Fibroblast of skin of left biceps (primary cell): ENCODE measurements at places on chromosomes 1 and 21.
A peak's percentile ranks its signal among the peaks of the same experiment; 100 is the strongest.

- peak; percentile 40 for DNase-seq
Measured at GRCh38 chr1:153578490-153578889, 12.8 kb upstream of the S100A2 start.

DNA sequence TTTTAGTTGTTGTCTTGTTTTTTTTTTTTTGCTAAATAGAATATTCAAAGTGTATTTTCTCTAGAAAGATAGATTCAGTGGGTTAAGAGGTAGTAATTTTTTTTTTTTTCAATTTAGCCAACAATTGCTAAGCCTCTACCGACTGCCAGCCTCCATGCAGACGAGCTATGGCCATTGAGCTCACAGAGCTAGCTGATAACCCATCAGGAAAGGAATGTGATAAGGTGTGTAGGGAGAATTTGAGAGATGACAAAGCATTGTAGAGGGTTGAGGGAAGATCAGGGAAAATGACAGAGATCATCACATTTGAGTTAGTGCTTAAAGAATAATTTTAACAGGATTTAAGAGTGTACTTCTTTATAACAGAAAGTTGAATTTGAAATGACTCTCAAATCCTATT lies 30.6 kb downstream of the DNM3 start:
- DNase-seq: no peak

- peak; percentile 34 for DNase-seq
Measured at GRCh38 chr21:39484711-39485276, 33.0 kb downstream of the SH3BGR start.

DNA sequence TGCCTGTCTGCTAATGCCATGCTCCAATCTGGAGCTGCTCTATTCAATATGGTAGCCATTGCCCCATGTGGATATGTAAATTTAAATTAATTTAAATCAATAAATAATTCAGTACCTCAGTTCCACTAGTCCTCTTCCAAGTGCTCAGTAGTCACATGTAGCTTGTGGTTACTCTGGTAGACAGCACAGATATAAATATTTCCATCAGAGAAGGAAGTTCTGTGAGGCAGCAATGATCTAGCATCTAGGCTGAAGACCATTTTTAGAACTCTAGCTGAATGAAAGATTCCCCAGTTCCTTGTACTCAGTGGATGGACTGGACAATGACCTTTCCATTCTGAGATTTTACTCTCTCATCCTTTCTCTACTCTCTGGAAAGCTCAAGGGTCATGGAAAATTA lies 25.8 kb upstream of the CAPZB start:
- no peak for DNase-seq

DNA sequence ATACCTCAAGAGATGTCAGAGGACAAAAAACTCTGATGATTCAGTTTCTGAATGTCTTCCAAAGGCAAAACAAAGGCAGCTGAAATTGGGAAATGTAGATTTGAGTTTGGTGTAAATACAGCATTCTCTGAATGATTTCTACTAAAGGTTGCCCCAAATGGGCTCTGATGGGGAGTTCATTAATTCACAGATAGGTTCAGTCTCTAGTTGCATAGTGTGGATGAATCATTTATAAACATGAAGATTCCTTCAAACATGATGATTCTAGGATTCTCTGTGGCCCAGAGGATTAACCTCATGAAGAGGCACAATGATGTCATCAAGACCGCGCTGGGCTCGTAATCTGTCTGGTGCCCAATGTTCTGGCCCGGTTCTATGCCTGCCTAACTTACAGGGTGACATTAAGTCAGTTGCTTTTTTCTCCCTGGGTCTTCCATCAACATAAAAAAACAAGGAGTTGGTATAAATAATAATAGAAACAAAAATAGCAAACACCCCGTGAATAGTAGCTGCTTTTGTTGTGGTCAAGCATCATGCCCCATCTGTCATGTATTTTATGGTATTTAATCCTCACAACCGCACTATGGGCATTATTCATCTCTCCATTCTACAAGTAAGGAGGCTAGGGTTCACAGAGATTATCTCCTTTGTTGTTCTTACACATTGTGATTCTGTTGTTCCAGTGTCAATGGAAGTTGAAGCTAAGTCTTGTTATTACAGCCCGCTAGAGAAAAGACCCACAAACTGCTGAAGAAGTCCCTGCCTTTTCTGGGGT lies 509.6 kb upstream of the USP24 start:
- peak; percentile 89 for DNase-seq

- DNase-seq: no peak
Measured at GRCh38 chr1:225881081-225881958, 860 bp downstream of the TMEM63A start.

DNA sequence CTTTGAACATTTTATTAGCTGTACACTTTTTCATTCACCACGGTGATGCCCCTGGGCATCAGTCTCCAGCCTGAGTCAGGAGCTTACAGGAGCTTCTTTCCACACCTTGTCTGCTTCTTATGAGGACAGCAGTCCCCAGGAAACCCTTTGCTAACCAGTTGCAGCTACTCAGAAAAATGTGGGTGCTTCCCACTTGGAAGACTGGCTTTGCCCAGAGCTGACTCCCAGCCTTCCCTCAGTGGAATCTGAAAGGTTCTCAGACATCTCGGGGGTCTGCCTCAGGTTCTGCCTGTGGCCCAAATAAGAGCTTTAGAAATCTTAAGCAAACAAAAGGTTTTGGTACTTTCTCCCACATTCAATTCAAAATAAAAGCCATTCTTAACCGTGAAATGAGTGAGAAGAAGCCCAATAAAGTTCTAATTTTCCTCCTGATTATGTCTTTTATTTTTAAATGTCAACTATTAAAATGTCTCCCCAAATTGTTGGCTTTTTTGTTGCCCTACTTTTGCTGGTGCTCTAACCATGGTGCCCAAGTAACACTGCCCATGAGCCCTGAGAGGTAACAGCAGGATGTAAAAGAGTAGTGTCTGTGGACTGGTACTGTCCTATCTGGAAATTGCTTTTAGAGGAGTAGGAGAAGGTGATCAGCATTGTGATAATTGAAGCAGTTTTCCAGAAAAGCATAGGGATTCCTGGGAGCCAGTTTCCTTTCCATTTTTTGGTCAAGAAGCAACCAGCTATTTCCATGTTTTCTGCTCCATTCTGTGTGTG lies 5.6 kb downstream of the C1orf53 start:
- no peak for DNase-seq

GRCh38 chr1:107821340-107821739 lies 143.6 kb downstream of the VAV3 start:
- DNase-seq: no peak

DNA sequence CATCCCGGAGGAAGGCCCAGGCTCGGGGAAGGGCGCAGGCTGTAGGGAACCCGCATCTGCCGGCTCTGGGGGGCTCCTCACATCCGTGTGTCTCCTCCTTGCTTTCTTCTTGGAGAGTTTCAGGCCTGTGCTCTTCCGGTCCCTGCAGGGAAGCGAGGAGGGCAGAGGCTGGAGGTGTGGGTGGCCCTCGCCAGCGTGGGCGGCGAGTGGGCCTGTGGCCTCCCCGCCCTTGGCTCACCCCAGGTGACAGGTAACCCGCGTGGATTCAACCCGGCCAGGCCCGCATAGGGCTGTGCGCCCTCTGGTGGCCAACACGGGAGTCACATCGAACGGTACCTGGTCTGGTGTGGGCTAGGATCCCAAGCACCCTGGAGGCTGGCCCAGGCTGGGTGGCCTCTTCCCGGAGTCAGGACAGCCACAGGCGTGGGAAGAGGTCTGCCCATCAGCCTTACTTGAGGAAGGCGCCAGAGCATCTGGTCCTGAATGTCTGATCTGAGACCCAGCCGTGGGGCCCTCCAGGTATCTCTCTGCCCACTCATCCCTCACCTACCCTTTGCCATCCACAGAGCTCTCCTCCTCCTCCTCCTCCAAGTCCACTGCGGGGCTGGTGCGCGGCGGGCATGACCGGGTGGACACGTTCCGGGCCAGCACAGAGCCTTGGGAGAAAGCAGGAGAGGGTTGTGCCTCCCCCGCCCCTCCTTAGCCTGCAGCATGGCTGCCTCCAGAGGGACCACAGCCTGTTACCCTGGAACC lies 9.6 kb upstream of the TNFRSF25 start:
- no peak for DNase-seq

- no peak for DNase-seq
Measured at GRCh38 chr1:14919289-14919688, 234.3 kb upstream of the TMEM51 start.

GRCh38 chr1:215606564-215607168 lies 39.6 kb downstream of the KCTD3 start:
- no peak for DNase-seq

- no peak for DNase-seq
Measured at GRCh38 chr1:59146651-59147358, 150.1 kb upstream of the FGGY start.

GRCh38 chr1:186104459-186104858 lies 270.6 kb downstream of the TPR start:
- no peak for DNase-seq

- DNase-seq: no peak
Measured at GRCh38 chr1:98417820-98418219, 243.7 kb upstream of the SNX7 start.

DNA sequence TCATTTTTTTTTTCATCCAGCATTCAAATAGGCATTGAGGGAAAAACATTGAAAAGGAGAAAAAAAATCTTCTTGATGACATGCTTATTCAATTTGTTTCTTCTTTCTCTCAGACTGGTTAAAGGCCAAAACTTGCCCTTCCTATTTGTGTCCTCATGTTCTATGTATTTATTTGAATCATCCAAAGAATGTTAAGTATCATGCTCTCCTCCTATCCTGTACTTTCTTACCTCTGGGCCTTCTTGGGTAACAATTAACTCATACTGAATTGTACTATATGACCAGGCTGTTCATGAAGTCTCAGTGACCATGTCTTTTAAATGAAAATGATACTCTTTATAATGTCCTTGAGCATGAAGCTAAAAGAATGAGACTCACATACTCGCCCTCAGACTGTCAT lies 36.5 kb upstream of the DENND1B start:
- no peak for DNase-seq

DNA sequence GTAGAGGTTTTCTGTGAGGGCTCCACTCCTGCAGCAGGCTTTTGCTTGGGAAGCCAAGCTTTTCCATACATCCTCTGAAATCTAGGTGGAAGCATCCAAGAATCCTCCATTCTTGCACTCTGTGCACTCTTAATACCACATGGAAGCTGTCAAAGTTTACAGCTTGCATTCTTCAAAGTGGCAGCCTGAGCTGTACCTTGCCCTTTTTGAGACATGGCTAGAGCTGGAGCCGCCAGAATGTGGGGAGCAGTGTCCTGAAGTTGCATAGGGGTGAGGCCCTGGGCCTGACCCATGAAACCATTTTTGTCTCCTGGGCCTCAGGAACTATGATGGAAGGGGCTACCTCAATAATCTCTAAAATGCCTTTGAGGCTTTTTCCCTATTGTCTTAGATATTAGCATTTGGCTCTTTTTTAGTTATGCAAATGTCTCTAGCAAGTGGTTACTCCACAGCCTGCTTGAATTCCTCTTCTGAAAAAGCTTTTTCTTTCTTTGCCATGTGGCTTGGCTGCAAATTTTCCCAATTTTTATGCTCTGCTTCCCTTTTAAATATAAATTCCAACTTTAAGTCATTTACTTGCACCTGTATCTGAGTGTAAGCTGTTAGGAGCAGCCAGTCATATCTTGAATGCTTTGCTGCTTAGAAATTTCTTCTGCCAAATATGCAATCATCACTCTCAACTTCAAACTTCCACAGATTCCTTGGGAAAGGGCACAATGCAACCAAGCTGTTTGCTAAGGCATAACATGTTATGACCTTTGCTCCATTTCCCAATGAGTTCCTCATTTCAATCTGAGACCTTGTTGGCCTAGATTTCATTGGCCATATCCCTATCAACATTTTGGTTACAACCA lies 92.1 kb upstream of the ARTN start:
- no peak for DNase-seq

DNA sequence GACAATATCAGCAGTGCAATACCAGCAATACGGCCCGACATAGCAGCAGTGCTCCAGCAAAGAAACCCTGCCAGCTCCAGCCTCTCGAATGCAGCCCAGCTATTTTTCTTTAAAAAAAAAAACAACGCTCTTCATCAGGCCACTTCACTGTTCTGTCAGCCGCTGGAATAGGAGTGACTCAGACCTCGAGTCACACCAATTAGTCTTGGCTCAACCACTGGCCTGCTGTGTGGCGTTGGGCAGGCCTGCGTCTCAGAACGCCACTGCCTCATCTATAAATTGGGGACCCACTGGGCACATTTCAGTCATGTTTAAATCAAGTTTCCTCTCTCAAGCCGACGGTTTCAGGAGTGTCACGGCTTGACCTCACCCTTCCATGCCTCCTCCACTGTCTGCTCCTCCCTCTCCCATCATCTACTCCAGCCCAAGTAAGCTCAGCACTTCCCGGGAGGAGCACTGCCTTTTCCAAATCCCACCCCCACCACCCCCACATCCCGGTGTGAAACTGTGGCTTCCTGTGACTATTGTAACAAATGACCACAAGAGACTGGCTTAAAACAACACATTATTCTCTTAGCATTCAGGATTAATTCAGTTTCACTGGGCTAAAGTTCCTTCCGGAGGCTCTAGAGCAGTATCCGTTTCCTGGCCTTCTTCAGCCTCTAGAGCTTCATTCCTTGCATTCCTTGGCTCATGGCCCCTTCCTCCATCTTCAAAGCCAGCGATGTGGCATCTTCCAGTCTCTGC lies 71.9 kb upstream of the EFHD2 start:
- DNase-seq: no peak

GRCh38 chr21:16073586-16073985 lies 343.8 kb downstream of the USP25 start:
- DNase-seq: no peak

GRCh38 chr1:63836830-63837229 lies 63.0 kb downstream of the ROR1 start:
- no peak for DNase-seq

- no peak for DNase-seq
Measured at GRCh38 chr1:246274186-246274585, 232.9 kb downstream of the SMYD3 start.

DNA sequence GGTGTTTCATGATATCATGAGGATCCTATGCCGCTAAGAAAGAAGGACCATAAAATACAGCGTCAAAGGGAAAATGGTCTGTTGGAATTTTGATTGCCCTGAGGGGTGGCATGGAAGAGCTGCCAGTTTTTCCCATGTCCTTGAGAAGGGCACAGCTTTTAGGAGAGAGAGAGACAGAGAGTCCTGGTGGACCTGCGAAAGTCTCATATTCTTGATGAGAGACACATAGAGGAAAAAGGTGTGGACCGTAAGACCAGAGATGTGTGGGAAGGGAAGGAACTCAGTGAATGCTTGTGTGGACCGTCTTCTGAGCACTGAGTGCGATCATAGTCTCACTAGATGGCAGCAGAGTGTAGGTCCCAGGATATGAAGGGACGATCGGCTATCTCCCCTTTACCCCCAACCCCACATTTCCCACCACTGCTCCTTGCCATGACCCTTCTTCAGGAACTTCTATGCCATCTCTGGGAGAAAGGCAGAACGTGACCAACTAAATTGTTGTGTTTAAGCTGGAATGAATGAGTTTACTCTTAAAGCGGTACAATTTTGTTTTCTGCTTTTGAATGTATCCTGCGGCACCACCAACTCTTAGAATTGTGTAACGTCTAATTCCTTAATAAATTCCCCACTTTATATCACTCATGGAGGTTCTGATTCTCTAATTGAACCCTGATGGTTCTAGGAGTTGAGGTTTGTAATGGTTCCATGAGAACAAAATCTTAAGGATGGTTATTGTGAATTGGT lies 117.7 kb downstream of the CTH start:
- DNase-seq: no peak
